ENCODE measurements at places on chromosomes 7 and 10.
A peak's percentile ranks its signal among the peaks of the same experiment; 100 is the strongest.

DNA sequence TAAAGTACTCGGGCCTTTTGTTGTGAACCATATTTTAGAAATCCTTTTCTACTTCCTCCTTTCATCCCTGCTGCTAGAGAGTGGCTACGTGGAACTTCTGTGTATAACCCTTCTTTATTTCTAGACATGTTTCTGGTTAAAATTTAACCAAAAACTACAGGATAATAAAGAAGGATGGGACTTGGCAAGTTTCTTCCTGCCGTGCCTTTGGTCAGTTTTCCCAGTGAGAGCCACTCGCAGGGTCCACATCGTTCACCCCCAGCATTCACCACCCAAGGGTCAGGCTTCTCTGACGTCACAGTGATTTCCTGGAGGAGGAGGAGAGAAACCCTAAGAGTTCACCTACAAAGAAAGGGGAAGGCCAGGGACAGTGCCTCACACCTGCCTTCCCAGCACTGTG, 45.4 kb downstream of the NKX6-2 start:
- no peak for DNase-seq

- no peak for DNase-seq
These were observed 149.1 kb upstream of the WDR11 start for GRCh38 chr10:120702032-120702431.

DNA sequence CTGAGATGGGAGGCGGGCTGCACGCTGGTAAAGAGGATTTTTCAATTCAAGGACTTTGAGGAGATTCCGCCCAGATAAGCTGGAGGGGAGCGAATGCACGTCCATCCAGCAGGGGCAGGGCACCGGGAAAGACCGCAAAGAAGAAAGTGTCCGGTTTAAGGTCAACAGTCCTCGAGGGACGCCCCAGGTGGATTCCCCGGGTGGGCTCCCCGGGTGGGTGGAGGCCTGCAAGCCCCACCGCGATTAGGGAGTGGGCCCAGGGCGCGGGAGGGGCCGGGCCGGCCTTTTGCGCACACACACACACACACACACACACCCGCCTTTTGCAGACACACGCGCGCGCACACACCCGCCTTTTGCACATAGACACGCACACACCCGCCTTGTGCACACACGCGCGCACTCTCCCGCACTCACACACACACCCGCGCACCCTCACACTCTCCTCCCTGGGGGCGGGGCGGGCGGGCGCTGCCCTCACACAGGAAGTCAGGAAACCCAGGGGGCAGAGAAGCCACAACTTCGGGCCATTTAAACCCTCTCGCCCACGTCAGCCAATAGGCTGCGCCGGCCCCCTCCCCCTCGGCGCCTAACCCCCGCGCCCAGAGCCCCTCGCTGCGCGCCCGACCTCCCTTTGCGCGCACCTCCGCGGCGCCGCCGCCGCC, 615 bp downstream of the ARHGAP12 start:
- peak; percentile 62 for DNase-seq

DNA sequence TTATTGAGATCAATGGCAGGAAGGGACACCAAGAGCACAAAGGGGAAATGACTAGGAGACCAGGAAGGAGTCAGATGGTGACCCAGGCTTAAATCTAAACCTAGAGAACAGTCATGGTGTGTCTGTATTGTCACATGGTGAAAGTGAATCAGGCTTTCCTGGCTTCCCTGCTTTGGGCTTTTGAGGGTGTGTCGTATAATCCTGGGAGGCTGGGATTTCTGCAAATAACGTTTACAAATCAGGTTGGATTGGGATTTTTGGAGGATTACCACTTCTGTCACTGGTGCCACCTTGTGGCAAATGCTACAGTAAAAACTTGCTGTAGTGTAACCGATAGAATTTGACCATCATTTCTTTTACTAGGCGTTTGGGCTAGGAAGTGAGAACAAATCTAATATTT, 502.6 kb downstream of the NRG3 start:
- no peak for DNase-seq

GRCh38 chr7:150435390-150436073, 14.9 kb upstream of the GIMAP8 start:
- no peak for DNase-seq

DNA sequence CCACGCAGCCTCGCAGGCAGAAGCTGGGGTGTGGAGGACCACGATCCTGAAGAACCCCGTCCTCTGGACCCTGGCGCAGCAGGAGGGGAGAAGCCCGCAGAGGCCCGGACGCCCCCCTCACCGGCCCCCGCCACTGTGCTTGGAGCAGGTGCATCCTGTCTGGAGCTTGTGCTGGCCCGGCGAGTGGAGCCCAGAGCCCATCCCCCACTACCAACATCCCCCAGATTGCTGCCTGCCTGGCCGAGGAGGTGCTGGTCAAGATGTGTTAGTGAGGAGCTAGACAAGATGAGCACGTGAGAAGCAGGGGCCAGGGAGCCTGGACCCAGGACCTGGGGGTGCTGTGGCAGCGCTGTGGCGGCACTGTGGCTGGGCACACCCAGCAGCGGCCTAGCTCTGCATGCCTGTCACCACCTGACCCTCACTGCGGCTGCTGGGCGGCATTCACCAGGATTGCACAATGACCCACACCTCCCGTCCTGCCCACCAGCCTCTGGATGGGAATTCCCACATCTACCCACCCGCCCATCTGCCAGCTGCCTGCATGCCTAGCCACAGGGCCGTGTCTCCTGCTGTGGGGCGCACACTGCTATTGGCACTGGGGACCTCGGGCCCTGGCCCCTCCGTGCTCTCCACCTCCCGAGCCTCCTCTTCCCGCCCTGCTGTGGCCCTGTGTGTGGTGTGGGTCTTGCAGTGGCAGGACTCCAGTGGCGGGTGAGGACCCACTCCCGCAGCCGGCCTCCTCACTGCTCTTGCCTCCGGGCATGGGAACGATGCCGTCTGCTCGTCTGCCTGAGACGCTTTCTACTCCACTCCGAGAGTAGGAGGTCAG, 11.8 kb downstream of the GPR146 start:
- peak; percentile 52 for DNase-seq

DNA sequence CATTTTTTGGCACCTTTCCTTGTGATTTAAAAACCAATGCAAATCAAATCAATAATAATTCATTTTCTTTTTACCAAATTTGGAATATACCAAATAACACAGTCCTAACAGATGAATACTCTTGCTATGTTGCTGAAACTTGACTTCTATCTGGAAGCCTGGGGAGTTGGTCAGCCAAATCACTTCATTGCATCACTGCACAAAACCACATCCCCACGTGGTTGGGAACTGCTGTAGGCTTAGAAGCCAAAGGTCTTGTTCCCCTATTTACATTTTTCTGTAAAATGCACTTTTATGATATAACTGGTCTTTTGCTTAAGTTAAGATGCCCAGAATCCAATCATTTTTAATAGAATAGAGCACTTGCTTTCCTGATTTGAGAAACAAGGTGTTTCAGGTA, 15.2 kb downstream of the GPR85 start:
- DNase-seq = no peak

DNA sequence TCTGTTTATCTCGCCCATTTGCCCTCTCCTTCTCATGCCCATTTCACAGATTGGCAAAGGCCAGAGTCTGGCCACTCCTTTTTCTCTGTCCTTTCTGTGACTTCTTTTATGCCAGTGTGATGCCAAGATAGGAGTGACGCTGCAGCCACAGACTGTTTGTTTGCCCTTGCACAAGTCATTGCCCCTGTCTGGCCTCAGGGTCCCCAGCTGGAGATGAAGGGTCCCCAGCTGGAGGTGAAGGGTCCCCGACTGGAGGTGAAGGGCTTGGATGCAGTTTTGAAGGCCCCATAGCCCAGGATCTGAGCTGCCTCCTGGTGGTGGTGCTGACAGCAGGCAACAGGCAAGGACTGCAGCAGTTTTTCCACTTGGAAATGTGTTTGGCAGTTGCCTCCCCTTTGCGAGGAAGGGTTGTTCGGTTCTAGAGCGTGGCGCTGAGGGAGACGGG, 50.8 kb upstream of the SLC29A3 start:
- no peak for DNase-seq

GRCh38 chr7:132055336-132056120, 499.1 kb upstream of the PODXL start:
- no peak for DNase-seq

Data from bone marrow (tissue), 2 donors.